ENCODE measurements at places on chromosomes 3 and 15. TPM values are rescaled to one million over a fixed set of nuclear protein-coding genes. Genes with fewer than 3 reads are reported as not detected.

DNA sequence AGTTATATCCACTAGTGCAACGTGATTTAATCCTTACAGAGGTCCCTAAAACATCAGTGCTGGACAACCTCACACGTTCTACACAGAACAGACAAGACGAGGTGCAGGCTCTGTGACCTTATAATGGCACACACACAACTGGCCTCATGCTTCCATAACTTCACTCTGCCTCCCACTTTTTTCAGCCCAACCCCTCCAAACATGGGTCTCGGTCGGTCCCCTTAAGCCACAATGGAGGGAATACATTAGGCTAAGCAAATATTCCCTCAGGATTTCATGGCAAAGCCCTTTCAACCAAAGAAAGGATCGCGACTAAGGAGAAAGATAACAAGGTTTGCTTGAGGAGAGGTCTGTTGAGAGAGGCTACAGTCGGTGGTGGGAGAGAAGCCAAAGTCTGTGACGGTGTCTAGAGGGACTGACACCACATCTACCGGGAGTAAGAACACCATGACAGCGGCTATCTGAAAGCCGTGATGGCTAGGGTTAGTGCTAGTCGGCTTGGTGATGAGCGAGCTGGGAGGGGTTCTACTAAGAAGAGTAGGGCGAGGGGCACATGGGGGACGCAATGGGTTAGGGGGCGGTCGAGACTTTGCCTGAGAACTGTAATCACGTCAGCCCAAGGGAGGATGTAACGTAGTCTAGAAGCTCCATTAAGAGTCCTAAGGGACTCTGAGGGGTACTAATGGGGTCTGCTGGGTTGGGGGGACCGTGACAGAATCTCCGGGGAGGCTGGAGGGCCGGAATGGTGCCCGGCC is 1.0 kb downstream of the MYO9A start:
- DNase-seq, result no peak

GRCh38 chr15:49908933-49909295 is 210.1 kb downstream of the ATP8B4 start:
- DNase-seq, result no peak

- DNase-seq, result no peak
These were observed 88.8 kb upstream of the CTDSPL start for GRCh38 chr3:37772773-37773354.

The CGNL1 gene
- polyA plus RNA-seq, result 65.2 TPM

DNA sequence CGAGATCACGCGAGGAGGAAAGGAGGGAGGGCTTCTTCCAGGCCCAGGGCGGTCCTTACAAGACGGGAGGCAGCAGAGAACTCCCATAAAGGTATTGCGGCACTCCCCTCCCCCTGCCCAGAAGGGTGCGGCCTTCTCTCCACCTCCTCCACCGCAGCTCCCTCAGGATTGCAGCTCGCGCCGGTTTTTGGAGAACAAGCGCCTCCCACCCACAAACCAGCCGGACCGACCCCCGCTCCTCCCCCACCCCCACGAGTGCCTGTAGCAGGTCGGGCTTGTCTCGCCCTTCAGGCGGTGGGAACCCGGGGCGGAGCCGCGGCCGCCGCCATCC is 1.1 kb upstream of the SETD5 start:
- peak; percentile 73 for DNase-seq

The TGM5 gene
- not detected for polyA plus RNA-seq

GRCh38 chr15:73993211-73993994 is 1.1 kb upstream of the PML start:
- DNase-seq, result no peak

The VEPH1 gene
- 58.0 TPM for polyA plus RNA-seq

GRCh38 chr3:133576169-133576568 is 2.7 kb downstream of the CDV3 start:
- no peak for DNase-seq

DNA sequence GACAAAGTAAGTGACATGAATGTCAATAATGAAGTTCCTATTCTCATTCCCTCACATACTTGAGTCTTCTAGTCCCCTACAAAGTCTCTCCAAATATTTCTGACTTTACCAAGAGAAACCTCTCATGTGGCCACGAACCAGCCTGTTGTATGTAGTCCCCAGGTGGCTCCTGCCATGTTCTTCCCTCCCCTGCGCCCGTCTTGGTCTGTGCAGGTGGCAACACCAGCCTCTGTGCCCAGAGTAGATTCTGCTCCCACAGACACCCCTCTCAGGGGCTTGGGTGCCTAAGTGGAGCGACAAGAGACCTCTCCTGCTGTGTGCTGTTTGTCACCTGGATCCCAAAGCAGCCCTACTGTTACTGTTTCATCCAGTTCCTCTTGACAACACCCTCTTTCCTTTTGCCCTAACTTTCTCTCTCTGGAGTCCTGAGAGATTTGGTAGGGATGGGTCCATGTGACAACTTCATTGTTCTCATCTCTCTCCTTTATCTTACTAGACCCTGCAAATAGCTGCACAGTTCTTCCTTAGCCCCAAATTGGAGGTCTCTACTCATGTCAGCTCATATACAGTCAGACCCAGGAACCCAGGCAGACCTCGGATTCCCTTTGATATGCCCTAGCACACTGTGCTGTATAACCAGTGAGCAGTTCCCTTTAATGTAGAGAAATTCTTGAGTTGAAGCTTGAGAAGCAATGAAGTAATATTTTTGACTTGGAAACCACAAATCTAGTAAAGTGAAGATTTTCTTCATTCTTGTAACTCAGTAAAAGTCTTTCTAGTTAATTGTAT is 56.9 kb downstream of the POLR2M start:
- no peak for DNase-seq

The SLC24A5 gene
- polyA plus RNA-seq, result 0.17 TPM

The SEMA3B gene
- polyA plus RNA-seq, result 86.9 TPM

GRCh38 chr15:38563723-38564519 is 693 bp downstream of the RASGRP1 start:
- DNase-seq, result no peak

DNA sequence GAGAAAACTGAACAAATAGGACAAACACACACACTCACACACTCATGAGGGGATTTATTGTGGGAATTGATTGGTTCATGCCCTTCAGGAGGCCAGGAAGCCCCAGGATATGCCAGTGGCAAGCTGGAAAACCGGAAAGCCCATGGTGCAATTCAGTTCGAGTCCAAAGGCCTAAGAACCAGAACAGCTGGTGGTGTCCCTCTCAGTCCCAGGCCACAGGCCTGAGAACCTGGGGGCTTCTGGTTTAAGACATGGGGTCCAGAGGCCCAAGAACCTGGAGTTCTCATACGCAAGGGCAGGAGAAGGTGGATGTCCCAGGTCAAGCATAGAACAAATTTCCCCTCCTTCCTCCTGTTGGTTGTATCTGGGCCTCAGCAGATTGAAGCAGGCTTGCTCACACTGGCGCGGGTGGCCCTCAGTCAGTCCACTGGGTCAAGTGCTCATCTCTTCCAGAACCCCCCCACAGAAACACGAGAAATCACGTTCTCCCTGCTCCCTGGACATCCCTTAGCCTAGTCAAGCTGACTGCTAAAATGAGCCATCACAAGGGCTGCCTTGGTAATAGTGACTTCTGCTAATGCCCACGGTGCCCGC is 50.1 kb upstream of the RPL32 start:
- no peak for DNase-seq

GRCh38 chr3:46383211-46383950 is 12.6 kb downstream of the CCR5 start:
- no peak for DNase-seq

The CLDN1 gene
- polyA plus RNA-seq, result 58.3 TPM

- no peak for DNase-seq
These were observed 483.1 kb downstream of the NAALADL2 start for GRCh38 chr3:175342196-175342595.

The DCBLD2 gene
- 54.0 TPM for polyA plus RNA-seq

The LYZL4 gene
- polyA plus RNA-seq, result not detected

GRCh38 chr3:194327218-194328052 is 23.7 kb downstream of the CPN2 start:
- DNase-seq, result no peak

The RARB gene
- 47.0 TPM for polyA plus RNA-seq

DNA sequence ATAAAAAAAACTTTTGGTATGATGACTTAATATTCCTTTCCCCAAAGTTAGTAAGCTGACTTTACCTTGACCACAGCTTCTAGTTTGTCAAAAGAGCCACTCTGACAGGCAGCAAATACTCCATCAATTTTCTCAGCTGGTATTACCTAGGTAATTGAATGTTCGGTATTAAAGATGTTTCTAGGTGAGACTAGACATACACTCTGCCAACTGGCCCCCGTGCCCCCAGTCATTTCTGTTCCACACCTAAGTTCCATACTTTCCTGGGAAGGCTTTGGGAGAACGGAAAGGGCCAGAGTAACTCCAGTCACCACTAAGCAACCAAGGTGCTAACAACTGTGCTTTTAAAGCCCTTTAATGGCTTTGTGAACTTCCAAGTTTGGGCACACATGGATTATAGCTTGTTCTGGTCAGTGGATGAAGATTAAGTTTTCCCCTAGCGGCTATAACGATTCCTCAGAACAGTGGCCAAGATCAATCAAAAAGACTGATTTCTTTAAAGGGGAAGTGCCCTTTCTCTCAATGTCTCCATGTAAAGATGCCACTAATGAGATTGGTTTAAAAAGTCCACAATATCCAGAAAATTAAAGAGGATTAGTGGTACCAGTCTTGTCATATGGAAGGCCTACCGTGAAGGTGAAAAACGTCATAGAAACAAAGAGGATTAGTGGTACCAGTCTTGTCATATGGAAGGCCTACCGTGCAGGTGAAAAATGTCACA is 7.0 kb downstream of the EIF4A2 start:
- no peak for DNase-seq

DNA sequence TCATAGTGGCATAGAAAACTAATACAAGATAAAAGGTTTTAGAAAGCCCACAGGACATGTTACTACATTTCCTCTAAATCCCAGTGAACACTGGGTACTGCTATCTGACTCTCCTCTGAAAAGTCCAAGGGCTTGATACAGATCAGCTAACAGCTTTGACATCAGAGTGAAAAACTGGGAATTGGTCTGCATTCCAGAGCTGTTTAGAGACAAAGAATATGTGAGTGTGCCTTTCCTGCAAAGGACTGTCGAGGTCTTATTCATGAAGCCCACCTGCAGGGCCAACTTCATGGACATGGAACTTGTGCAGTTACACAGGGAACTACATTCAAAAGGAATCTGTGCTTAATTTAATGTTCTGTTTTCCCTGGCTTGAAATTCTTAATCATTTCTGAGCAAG is 5.2 kb upstream of the TMCO5A start:
- DNase-seq, result no peak

DNA sequence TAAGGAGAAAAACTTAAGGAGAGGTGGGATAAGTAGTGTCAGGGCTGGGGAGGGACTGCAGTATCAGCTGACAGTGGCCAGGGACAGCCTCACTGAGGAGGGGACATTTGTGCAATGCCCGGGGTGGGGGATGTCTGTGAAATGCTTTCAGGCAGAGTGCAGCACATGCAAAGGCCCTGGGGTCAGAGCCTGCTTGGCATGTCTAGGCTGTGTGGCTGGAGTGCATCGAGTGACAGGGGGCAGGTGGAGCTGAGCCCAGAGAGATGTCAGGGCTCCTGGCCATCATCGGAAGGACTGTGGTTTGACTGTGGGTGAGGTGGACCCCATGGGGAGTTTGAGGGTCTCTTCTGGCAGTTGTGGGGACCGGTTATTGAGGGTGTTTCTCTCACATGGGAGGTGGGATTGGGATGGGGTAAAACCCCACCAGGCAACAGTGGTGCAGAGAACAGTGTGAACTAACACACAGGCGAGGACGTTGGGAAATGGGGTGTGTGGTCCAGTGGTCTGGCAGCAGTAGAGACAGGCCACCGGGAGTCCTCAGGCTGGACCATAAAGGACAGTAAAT is 61.2 kb downstream of the FBLN2 start:
- DNase-seq, result no peak

DNA sequence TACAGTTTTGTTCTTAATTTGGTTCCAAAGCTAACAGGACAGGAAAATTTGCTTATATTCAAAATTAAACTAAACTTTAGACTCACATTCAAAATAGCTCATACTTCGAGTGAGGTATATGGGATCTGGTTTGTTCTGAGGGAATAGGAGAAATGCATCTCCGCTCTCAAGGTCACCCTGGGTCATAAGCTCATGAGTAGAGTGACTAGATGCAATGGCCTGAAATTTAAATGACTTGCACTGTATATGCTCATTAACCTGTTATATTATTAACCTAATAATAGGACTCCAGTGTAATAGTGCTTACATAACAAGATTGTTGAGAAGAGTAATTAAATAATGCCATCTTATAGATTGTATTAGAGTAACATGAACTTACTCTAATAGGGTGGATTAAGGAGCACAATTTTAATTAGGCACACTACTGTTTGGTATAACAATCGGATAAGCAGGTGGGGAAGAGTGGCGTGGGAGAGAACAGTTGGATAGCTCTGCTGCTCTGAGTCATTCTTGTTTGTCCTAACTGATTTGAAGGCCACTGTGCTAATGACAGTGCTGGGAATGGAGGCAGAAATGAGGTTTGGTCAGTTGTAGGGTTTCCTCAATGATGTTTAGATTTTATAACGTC is 5.2 kb downstream of the NKTR start:
- no peak for DNase-seq

DNA sequence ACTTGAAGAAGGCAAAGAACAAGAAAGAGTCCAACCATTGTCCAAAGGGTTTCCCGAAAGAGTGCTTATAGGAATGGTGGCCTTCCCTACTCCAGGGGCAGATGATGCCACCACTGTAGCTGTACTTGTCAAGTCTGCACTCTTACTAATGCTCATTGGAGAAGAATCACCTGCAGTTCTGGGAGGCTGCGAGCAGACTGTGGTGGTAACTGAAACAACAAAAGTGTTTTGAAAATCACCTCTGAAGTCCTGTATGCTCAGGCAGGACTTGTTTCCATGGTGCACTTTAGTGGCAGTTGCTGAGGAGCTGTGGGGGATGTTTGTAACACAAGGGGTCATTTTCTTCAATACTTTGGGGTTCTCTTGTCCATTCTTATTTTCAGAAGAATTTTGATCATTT is 36.0 kb downstream of the USF3 start:
- no peak for DNase-seq

DNA sequence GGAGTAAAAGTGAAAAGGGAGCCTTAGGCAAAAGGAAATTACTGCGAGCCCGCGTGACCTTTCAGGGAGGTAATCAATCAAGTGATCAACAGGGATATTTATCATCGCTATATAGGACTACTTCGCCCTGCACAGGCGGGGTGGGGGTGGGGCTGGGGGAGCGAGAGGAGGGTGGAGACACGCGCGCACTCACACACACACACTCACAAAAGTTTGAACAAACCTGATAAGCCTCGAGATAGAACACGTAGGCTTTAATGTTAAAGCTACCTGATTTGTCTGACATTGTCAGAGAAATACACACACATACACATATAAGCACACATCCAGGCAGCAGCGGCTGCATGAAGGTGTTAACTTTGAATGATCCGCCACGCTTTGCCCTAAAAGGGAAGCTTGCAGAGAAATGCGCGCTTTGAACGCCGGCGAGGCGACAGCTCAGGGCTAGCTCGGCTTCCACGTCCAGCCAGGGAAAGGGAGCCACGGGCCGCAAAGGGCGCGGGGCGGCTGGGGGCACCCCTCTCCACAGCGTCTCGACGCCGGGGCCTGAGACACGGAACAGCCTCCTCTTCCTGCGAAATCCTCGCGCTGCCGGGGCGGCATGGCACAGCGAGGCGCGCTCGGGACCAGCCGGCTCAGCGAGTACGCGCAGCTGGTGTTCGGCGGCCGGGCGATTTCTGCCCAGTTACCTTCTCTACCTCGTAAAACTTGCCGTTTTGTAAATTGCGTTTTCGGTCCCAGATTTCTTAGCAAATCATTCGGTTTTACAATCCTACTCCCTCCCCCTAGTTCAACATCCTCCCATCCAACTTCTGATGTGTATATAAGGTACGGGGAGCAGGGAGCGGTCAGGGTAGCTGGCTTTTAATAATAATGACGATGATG is 4.8 kb upstream of the MECOM start:
- peak; percentile 28 for DNase-seq
